Astrocyte (in vitro differentiated cells and primary cell): ENCODE measurements at places on chromosomes 1 and 21. TPM values are rescaled to one million over a fixed set of nuclear protein-coding genes. Genes with fewer than 3 reads are reported as not detected.

CFAP74 gene
- not detected in 2 replicates for total RNA-seq

HSD3B1 gene
- 0.61 and 2.8 TPM in 2 replicates for total RNA-seq

TRIM17 gene
- 0.82 and 1.5 TPM in 2 replicates for total RNA-seq

NPHS2 gene
- not detected in 2 replicates for total RNA-seq

LCE3A gene
- total RNA-seq: not detected in 2 replicates

CLCA1 gene
- total RNA-seq: not detected in 2 replicates

PKP1 gene
- 0.07 and 0.22 TPM in 2 replicates for total RNA-seq

MIS18A gene
- total RNA-seq: 6.5 and 8.0 TPM in 2 replicates

LYSMD1 gene
- total RNA-seq: 9.5 and 9.9 TPM in 2 replicates

ATAD3C gene
- 1.8 and 2.5 TPM in 2 replicates for total RNA-seq

SLAMF9 gene
- total RNA-seq: 0.43 TPM in 1 of 2 replicates, not detected in the other

NR1I3 gene
- total RNA-seq: not detected in 2 replicates

FMO1 gene
- not detected in 2 replicates for total RNA-seq
